Colonic mucosa (tissue), 4 donors: ENCODE measurements at places on chromosomes 2 and 18. TPM values are rescaled to one million over a fixed set of nuclear protein-coding genes. Genes with fewer than 3 reads are reported as not detected.
A peak's percentile ranks its signal among the peaks of the same experiment; 100 is the strongest.

GRCh38 chr2:20877960-20878359, 55.1 kb upstream of the LDAH start:
- no peak overlapping the region for H3K4me3 ChIP-seq
- no peaks in the 10 kb centered on the region for H3K27me3 ChIP-seq
- no peak for DNase-seq
- no peak overlapping the region for H3K27ac ChIP-seq
- no peaks in the 10 kb centered on the region for H3K36me3 ChIP-seq
- no peaks in the 10 kb centered on the region for H3K4me1 ChIP-seq

GRCh38 chr18:43539862-43540261, 262.6 kb upstream of the SYT4 start:
- no peaks in the 10 kb centered on the region for H3K27me3 ChIP-seq
- H3K27ac ChIP-seq = no peak overlapping the region
- H3K36me3 ChIP-seq = no peaks in the 10 kb centered on the region

Gene MRO
- total RNA-seq = 0.05 TPM

DNA sequence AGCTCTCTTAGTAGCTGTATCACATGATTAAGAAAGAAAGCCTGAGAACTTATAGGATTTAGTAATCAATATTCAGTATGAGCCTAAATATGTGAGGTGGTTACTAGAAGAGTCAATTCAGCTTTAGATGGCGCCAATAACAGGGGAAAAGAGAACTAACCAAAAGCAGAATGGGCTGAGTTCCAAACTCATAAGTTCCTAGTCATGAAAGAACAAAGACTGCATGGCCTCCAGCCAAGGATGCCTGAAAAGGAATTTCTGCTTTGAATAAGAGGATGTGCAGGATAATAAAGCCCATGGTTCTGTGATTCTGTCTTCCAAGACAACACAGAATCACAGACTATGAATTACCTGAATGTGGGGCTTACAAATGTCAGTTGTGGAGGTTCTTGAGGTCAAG, 196.5 kb downstream of the SATB2 start:
- H3K27ac ChIP-seq = no peak overlapping the region
- H3K4me3 ChIP-seq = no peak overlapping the region
- no peaks in the 10 kb centered on the region for H3K4me1 ChIP-seq
- no peak for DNase-seq
- H3K36me3 ChIP-seq = no peaks in the 10 kb centered on the region
- H3K27me3 ChIP-seq = no peaks in the 10 kb centered on the region

Gene CD8A
- 1.2 TPM for total RNA-seq

DNA sequence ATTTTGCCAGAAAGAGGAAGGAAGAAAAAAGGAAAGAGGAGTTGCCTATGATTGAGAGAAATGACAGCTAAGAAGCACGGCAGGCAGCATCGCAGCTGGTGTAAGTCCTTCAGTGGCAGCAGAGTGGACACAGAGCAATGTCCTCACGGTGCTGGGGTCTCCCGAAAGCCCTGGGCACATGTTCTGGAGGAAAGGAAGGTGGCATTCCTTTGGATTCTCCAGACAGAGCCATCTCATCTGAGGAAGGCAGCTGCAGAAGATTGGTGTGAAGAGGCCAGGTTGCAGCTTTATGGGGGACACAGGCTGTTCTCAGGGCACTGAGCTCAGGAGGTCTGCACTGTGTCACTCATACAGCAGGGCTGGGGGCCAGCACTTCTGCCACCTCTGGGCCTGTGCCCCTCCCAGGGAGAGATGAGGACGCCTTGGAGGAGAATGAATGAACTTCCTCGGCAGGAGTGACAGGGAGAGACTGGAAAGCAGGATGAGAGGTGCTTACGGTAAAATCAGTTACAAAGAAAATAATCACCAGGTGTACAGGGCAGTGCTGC, 252.0 kb upstream of the MYT1L start:
- H3K27me3 ChIP-seq = no peaks in the 10 kb centered on the region
- H3K27ac ChIP-seq = no peak overlapping the region
- no peaks in the 10 kb centered on the region for H3K36me3 ChIP-seq
- no peak for DNase-seq
- no peak overlapping the region for H3K4me3 ChIP-seq
- H3K4me1 ChIP-seq = no peaks in the 10 kb centered on the region

Gene WNT6
- 0.37 TPM for total RNA-seq

Gene ANKRD30BL
- total RNA-seq = not detected

Gene MOGAT1
- total RNA-seq = 0.24 TPM

- no peak overlapping the region for H3K27ac ChIP-seq
- H3K4me3 ChIP-seq = no peak overlapping the region
- no peak for DNase-seq
- no peaks in the 10 kb centered on the region for H3K36me3 ChIP-seq
- no peaks in the 10 kb centered on the region for H3K27me3 ChIP-seq
Measured at GRCh38 chr2:58734365-58734764, 493.2 kb upstream of the FANCL start.

DNA sequence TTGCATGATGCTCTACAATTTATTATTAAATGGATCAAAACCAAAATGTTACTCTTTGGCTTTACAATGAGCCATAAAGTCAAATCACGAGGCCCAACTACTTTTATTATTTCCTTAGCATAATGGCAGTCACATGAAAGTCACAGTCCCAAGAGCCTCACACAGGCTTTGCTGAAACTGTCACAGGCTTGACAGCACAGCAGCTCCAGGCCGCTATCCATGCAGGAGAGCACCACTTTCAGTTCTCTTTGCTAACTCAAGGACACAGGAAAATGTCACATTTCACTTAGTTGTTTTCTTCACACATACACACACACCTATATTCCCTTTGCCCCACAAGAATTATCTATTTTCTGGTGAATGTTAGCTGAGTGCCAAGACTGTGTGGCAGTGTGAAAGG, 11.1 kb upstream of the MSGN1 start:
- DNase-seq = no peak
- no peak overlapping the region for H3K27ac ChIP-seq
- no peak overlapping the region for H3K4me3 ChIP-seq
- no peaks in the 10 kb centered on the region for H3K27me3 ChIP-seq
- no peaks in the 10 kb centered on the region for H3K4me1 ChIP-seq

Gene CCL20
- total RNA-seq = 11.5 TPM

GRCh38 chr2:189782221-189782671, 1.9 kb downstream of the ORMDL1 start:
- H3K36me3 ChIP-seq = no peaks in the 10 kb centered on the region
- H3K27ac ChIP-seq = no peak overlapping the region
- no peaks in the 10 kb centered on the region for H3K27me3 ChIP-seq
- no peak overlapping the region for H3K4me3 ChIP-seq

Gene LOXL3
- total RNA-seq = 4.7 TPM

- H3K27ac ChIP-seq = no peak overlapping the region
- H3K36me3 ChIP-seq = no peaks in the 10 kb centered on the region
- no peak for DNase-seq
- H3K4me1 ChIP-seq = no peaks in the 10 kb centered on the region
Measured at GRCh38 chr18:11495441-11495840, 114.0 kb upstream of the SLC35G4 start.

DNA sequence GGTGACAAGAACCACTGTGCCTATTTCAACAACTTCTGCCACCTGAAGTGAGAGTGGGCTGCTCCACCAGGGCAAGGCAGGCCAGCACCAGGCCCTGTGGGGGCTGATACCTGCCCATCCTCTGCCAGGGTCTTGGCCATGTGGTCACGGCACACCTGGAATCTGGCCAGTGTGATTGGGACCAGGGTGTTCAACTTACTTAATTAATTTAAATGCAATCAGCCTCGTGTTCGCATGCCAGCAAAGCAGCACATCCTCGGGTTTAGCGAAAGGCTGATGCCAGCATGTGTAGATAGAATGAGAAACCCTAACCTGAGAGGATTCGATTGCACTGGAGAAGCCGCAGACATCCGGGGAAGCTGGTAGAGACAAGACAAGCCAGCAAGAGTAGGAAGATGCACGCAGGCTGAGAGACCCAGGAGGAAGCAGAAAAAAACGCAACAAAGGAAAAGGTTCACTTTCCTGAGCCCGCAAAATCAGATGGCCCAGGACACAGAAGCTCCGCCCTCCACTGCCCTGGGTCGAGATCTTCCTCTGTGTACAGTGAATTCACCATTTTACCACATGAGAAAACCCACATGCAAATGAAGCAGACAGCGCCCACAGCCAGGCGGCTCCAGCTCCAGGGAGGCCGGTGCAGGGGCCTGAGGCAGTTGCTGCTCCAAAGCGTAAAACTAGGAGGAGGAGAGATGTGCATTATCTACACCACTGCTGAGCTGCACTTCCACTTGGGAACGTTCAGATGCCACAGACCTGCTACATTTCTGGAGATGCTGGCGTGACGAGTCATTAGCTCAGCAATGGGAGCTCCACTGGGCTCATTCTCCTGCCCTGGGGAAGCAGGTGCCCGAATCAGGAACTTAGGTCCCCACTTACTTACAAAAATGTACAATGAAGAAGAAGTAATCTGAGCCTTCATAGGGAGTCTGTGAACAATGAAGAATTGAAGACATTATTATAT, 92.1 kb downstream of the TMEM18 start:
- no peaks in the 10 kb centered on the region for H3K27me3 ChIP-seq
- DNase-seq = no peak
- no peaks in the 10 kb centered on the region for H3K36me3 ChIP-seq
- no peak overlapping the region for H3K27ac ChIP-seq
- H3K4me3 ChIP-seq = no peak overlapping the region

GRCh38 chr2:40380041-40380440, 71.8 kb downstream of the SLC8A1 start:
- H3K4me3 ChIP-seq = no peak overlapping the region
- H3K36me3 ChIP-seq = no peaks in the 10 kb centered on the region
- H3K4me1 ChIP-seq = no peaks in the 10 kb centered on the region
- no peaks in the 10 kb centered on the region for H3K27me3 ChIP-seq
- DNase-seq = no peak

DNA sequence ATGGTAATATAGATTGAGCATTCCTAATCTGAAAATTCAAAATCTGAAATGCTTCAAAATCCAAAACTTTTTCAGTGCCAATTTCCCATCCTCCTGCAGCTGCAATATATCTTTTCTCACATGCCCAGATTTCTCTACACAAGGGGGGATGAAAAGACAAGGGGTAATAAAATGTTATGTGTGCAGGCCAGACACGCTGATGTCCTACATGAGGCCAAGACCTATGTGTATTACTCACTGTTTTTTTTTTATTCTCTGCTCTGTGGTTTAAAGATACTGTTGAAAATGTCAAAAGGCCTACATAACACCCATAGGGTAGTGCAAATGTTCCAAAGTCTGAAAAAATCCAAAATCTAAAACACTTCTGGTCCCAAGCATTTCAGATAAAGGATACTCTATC, 41.2 kb upstream of the CWC22 start:
- H3K4me1 ChIP-seq = no peaks in the 10 kb centered on the region
- no peaks in the 10 kb centered on the region for H3K36me3 ChIP-seq
- no peak for DNase-seq

- H3K4me3 ChIP-seq = no peak overlapping the region
- H3K27me3 ChIP-seq = no peaks in the 10 kb centered on the region
- no peaks in the 10 kb centered on the region for H3K4me1 ChIP-seq
- peak; percentile 34 for DNase-seq
Measured at GRCh38 chr2:72185206-72185605, 37.5 kb upstream of the CYP26B1 start.

GRCh38 chr2:53475321-53475720, 292.3 kb upstream of the CHAC2 start:
- no peak overlapping the region for H3K4me3 ChIP-seq
- no peaks in the 10 kb centered on the region for H3K27me3 ChIP-seq
- no peak overlapping the region for H3K27ac ChIP-seq
- no peak for DNase-seq
- no peaks in the 10 kb centered on the region for H3K36me3 ChIP-seq
- H3K4me1 ChIP-seq = no peaks in the 10 kb centered on the region

Gene SNED1
- 4.6 TPM for total RNA-seq

Gene C2orf78
- not detected for total RNA-seq

Gene SALL3
- total RNA-seq = 0.05 TPM

Gene MBP
- 65.8 TPM for total RNA-seq

Gene TUBB6
- 7.8 TPM for total RNA-seq

Gene ZNF512
- 14.6 TPM for total RNA-seq

DNA sequence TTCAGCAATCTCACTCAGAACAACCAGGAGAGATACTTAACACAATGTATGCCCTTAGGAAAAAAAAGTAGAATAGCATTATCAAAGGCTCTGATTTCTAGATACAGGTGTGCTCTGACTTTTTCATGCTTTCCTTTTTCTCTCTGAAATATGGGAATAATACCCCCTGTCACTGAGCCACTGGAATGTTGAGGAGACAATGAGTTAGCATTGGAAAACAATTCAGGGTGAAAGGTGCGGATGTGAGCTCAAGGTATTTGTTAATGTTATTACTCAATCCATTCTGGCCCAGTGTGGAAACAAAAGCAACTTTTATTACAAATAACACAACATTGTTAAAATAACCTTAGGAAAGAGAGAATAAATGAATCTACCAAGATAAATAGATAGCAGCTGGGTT, 228.0 kb downstream of the IKZF2 start:
- H3K36me3 ChIP-seq = no peaks in the 10 kb centered on the region
- DNase-seq = no peak
- no peaks in the 10 kb centered on the region for H3K27me3 ChIP-seq

Gene ARL5A
- total RNA-seq = 46.5 TPM

Gene EGR4
- total RNA-seq = not detected

Gene IL37
- not detected for total RNA-seq

- DNase-seq = no peak
- H3K4me3 ChIP-seq = no peak overlapping the region
- no peaks in the 10 kb centered on the region for H3K27me3 ChIP-seq
- no peak overlapping the region for H3K27ac ChIP-seq
- H3K4me1 ChIP-seq = no peaks in the 10 kb centered on the region
- H3K36me3 ChIP-seq = no peaks in the 10 kb centered on the region
Measured at GRCh38 chr2:176984987-176985386, 227.6 kb upstream of the HNRNPA3 start.

Gene ANKRD29
- total RNA-seq = 1.1 TPM

- H3K27ac ChIP-seq = no peak overlapping the region
- no peak overlapping the region for H3K4me3 ChIP-seq
- H3K36me3 ChIP-seq = no peaks in the 10 kb centered on the region
Measured at GRCh38 chr2:220628252-220628651, 943.9 kb downstream of the EPHA4 start.

DNA sequence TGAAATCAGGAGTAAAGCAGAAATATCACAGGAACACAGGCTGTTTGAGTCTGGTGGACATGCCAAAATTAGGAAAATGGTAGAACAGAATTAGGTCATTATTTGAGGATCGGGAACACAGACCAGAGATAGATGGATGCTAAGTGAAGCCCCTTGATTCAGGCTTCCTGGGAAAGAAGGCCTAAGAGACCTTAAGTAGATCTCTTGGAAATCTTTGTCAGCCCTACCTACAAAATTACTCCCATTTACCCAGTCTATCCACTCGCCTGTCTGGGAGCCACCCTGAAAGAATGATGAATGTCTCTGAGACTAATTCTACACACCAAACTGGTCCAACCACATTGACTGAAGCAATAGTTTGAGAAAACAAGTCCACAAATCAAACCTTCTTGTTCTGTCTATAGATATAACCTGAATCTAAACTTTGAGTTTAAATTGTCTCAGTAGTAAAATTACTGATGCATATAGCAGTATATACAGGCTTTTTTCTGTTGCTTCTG, 36.6 kb upstream of the TANK start:
- no peaks in the 10 kb centered on the region for H3K36me3 ChIP-seq
- peak overlapping the region; percentile 84 for H3K27ac ChIP-seq
- peak; percentile 54 for DNase-seq
- H3K4me3 ChIP-seq = no peak overlapping the region
- peaks cover 14% of the 10 kb centered on the region for H3K4me1 ChIP-seq
- no peaks in the 10 kb centered on the region for H3K27me3 ChIP-seq
